Cortex of kidney (tissue), 1 donor: ENCODE measurements at places on chromosomes 11 and 22.

- no peak for DNase-seq
These were observed 31.4 kb downstream of the CREB3L1 start for GRCh38 chr11:46308631-46309419.

GRCh38 chr11:70587075-70587389 lies 188.7 kb downstream of the CTTN start:
- no peak for DNase-seq

- DNase-seq = no peak
These were observed 333.9 kb upstream of the C11orf87 start for GRCh38 chr11:109088086-109088485.

DNA sequence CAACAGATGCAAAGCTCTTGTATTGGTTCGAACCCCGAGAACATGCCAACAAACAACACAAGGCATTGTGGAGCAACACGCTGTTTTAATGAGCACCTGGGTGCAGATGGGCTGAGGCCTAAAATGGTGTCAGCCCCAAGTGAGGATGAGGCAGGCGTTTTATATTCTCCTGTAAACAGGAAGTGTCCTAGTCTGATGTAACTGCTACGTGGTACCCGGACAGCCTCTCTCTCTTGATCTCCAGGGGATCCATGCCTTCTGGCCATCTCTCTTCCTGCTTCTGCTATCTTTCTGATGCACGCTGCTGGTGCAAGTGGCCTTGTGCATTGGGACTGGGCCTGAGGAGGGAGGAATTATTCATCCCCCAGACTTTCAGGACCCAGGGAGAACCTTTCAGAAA lies 19.4 kb upstream of the VSTM5 start:
- DNase-seq = no peak

DNA sequence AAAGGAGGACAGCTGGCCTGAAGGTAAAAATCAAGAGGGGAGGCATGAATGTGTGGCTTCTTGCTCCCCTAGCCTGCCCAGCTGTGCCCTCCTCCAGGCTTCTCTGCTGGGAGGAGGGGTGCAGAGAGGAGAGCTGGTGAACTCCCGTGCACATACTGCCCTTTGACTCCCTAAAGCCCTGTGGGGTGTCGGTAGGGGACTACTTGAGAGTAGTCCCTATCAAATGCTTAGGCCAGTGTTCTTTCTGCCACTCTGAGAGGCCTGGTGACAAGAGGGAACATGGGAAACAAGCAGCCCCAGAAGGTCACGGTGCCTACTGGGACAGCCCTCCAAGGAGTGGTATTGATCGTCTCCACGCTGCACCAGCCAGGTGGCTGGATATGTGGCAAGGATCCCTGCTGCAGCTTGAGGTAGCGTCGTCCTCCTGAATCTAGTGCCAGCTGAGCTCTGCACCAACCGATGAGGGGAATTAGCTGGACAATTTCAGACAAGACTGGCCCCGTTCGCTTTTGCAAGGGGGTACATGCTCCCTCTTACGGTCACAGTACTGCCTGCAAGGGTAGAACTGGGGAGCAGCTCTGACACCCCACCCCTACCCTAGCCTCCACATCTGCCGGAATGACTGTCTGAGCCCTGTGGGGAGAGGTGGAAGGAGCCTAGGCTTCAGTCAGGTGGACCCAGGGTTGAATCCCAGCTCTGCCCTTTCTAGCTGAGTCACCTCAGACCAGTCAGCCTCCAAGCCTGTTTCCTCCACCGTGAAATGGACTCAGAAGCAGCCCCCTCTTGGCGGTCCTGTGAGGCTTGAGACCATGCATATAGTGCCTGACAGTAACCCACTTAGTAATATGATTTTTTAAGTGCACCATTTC lies 17.1 kb upstream of the C11orf96 start:
- no peak for DNase-seq
